Omental fat pad (tissue), 4 donors: ENCODE measurements at places on chromosomes 1 and 21.

DNA sequence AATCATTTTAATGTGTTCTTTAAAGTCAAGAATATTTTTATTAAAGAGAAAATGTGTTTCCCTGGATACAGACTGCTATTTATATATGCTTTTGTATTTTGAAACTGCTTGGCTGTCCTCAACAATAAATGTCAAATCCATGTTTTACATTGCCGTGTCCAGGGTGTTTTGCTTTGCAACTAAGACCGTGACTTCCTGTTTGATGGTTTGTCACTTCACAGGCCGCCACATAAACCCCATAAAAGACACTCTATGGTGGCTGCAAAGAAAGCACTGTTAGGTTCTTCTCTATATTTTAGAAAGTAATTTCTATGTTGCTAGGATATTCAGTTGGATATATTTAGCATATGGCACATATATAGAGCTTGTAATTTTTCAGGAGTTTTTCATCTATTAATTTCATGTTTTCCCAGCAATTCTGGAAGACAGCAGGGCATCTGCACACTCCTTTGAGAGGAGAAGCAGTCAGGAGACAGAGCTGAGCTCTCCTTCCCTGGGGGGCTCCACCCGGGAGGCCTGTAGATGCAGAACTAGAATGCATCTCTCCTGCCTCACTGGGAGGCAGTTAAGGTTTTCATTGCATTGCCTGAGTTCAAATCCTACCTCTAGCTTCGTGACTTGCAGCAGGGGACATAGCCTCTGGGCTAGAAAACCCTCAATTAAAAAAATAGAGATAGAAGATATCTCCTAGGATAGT, 33.1 kb downstream of the PRDM2 start:
- DNase-seq, result no peak

DNA sequence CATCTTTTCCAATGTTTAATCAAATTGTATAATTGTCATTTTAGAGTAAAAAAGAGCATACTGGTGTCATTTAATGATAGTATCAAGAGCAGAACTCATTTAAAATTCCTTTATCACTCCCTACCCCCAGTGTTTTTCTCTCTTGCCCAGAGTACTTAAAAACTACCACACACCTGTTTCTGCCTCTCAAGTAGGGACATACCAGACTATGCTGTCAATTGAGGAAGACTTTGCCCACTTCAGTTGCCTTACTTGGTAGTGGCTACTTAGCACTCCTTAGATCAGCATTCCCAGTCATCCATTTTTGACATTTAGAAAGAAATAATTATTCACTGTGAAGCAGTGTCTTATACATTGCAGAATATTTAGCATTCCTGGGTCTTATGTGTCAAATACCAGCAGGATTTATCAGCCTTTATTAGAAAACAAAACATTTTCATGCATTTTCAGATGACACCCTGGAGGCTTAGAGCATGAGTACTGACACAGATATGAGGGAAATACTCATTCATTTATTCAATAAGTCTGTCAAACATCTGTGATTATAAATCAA, 127.5 kb upstream of the RGS1 start:
- no peak for DNase-seq

- no peak for DNase-seq
Measured at GRCh38 chr1:113692824-113693431, 66.4 kb downstream of the PHTF1 start.

DNA sequence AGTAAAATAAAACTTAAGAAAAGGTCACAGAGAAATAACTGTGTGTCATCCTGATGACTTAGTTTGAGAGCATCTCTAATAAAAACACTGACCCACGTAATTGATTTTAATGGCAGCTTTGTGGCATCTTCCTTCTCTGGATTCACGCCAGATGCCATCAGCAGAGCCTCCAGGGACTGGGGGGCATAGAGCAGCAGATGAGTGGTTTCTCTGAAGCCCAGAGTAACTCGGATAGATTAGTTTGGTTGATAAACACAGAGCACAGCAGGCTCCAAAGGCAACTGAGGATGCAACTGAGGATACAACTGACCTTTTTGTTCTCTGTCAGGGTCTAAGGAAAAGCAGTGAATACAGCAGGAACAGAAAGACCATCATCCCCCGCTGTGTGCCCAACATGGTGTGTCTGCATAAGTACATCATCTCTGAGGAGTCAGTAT, 180.8 kb downstream of the RPS6KC1 start:
- DNase-seq, result no peak

DNA sequence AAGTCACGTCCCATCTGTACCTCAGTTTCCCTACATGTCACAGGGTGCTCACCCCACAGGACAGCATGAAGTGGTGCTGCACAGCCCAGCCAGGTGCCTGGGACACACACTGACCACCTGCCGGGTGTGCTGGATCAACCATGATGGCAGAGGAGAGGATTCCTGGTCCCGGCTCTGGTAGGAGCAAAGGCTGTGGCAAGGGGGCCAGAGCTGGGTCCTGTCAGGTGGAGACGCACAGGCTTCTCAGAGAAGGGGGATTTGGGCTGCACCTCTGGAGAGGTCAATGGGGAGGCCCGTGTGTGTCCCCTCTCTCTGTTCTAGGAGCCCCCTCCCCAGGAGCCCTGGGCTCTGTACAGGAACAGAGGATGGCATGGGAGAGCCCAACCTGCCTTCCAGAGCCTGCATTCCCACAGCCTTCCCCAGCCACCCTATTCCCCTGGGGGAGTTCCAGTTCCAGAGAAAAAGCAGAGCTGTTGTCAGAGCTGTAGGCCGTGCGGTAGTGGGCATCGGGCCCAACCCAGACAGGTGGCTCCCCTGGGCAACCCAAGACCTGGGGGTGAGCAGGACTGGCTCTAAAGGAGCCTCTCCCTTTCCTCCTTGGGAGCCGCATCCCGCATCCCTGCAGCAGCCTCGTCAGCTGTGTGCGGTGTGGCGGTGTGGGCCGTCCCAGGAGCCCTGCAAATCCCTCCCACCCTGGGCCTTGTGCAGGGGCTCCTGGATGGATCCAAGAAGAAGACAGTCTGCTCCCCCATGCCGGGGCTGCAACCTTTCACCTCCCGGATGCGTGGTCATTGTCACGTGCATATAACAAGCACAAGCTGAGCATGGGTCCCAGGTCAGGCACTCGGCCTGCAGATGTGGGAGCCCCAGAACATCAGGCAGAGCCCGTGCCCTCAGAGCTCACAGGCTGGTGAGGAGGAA, 2.9 kb upstream of the TFF3 start:
- DNase-seq, result no peak

- no peak for DNase-seq
Measured at GRCh38 chr1:205983925-205984725, 19.1 kb downstream of the RAB7B start.

GRCh38 chr1:113392541-113393128, 2.3 kb downstream of the MAGI3 start:
- no peak for DNase-seq

GRCh38 chr1:121586369-121587229, 401.8 kb downstream of the SRGAP2C start:
- no peak for DNase-seq

DNA sequence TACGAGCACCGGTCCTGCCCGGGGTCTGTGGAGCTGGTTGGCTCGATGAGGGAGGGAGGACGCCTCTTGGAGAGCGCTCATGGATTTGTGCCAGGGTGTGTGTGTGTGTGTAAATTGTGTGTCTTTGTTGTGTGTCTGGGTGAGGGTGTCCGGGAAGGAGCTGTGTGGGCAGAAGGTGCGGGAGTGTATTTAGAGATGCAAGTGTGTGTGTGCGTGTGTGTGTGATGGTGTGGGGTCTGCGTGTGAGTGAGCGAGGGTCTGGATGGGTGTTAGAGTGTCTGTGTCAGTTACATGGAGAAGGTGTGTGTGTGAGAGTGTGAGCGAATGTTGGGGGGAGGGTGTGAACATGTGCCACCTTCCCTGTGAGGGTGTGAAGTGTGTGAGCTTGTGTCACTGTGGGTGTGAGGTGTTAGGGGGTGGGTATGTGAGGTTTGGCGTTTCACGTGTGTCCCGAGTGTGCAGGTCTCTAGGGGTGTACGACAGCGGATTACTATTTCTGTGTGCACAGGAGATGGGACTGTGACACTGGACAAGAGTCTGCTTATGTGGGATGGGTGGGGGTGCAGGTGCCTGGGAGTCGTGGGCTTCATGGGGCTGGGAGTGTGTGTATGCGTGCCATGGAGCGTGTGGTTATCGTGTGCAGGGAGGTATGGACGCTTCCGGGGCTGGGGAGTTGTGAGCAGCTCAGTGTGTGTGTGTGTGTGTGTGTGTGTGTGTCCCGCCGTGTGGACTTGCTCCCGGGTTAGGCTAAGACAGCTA, 880 bp downstream of the IGSF21 start:
- DNase-seq, result no peak

DNA sequence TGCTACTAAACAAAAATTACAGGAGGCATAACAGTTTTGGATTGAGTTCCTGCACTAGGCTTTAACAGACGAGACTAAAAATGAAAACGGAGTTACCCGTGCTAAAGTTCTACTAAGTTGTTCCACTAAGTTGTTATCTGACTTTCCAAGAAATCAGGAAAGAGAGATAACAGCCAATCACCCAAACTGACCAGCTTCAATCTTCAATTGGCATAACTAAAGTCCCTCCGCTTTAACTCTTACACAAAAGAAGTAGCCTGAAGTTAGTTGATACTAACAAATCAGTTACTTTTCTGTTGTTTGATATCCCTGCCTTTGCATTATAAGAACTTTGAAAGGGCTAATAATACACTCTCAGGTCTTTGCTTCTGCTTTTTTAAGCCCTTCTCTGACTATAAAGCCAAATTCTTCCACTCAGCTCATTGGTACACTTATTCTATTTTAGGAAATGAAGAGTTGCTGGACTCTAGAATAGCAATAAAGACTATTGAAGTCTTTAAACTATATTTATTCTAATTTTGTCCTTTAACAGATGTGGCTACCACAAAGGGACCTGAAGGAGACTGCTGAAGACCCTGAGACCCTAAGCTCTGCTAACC, 61.3 kb downstream of the TESK2 start:
- DNase-seq, result no peak

DNA sequence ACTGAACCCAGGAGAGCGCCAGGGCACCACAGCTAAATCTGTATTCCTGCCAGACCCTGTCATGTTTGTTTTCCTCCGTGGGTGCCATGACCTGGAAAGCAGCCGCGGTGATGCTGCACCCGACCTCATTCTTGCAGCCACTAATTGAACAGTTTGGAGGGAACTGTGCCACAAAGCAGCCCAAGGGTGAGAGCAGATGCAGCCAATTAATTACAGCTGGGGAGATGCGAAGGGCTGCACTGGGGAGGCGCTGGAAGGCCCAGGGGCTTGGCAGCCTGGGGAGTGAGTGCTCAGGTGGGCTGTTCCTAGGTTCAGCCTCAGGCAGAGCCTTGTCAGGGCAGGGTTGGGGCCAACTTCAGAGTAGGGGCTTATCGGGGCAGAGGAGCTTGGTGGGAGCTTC, 158.4 kb upstream of the CD34 start:
- no peak for DNase-seq

DNA sequence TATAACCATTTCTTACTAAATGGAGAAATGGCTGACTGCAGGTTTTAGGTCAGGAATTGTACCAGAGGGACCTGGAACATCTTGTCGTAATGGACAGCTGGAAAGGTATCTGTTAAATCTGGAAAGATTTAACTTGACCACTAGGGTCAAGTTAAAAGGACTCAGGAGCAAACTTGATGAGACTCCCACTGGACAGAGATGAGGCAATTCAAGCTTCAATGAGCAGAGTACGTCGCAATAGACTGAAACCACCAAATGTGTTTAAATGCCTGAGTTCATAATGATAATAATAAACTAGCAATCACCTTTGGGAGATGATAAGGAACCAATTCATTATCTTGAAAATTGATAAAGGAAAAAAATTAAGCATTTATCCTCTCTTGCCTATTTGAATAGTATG, 8.7 kb downstream of the IFNLR1 start:
- no peak for DNase-seq
